ENCODE measurements at places on chromosomes 11 and 22.

GRCh38 chr11:16226245-16226644 lies 130.1 kb downstream of the SOX6 start:
- no peak for DNase-seq

DNA sequence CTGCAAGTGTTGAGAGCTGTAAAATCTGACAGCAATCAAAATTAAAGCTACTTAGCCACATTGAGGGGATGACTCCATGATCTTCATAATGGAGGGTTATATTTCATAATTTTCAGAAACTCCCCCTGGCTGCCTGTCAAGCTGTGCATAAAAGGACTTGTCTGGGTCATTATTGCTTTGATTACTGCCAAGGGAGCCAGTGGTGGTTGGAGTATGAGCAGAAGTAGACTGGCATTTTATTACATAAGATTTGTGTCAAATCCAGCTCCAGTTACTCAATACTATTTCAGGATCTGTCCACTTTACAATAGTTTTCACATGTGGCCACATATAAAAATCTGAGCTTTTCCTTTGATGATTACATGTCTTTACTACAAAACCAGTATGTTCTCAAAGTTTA lies 108.9 kb upstream of the SLC5A12 start:
- no peak for DNase-seq

GRCh38 chr11:57356268-57356667 lies 18.1 kb downstream of the P2RX3 start:
- no peak for DNase-seq

GRCh38 chr11:33689085-33689484 lies 11.5 kb downstream of the C11orf91 start:
- DNase-seq, result no peak

- DNase-seq, result no peak
Observed at GRCh38 chr11:124339396-124340141, 19.6 kb upstream of the OR8D2 start.

GRCh38 chr11:75637998-75638397 lies 30.8 kb downstream of the MAP6 start:
- DNase-seq, result no peak

DNA sequence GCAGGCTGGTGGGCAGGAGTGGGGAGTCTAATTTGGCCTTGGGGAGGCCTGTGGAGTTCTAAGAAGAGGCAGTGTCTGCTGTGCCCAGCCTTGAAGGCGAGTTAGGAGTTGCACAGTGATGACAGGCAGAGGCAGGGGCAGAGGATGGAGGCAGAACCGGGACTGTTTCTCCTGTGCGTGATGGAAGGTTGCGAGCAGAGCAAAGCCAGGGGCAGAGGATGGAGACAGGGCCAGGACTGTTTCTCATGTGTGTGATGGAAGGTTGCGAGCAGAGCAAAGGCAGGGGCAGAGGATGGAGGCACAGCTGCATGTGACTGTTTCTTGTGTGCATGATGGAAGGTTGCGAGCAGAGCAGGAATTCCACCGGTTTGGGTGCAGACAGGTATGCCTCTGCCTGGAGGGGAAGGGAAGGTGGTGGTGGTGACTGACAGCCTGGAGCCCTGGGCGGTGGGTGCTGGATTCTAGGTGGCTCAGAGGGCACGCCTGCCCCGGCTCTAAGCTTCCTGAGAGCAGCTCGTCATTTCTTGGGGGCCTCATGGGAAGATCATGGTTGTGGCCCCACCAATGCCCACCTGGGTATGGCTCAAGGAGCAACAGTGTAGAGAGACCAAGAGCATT lies 8.7 kb downstream of the B4GALNT4 start:
- DNase-seq, result no peak

DNA sequence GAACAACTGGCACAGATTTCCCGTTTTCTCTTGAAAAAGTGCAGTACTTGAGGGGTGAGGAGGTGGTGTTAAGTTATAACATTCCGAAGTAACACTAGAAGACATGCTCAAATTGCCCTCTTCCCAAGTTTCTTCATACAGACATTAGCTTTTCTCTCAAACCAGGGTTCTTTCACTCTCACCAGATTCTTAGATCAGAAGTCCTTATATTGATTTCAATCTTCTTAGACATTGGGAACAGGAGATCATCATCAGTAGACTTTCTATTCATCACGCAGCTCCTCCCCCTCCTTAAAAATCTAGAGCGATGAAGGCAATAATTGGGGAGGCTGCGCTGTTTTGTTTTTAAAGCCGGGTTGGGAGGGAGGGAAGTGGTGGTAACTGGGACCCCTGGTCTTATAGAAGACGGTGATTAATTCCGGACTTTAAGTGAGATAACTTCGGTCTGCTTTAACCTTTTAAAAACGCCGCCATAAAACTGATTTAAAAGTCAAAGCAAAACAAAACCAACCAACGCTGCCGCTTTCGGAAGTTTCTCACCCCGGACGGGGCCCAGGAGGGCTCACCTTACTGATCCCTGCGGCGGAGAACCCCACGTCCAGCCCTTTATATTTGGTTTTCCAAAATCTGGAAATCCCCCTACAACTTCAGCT lies 665 bp downstream of the USP28 start:
- no peak for DNase-seq

- no peak for DNase-seq
Observed at GRCh38 chr11:92245700-92246271, 21.2 kb downstream of the FAT3 start.

DNA sequence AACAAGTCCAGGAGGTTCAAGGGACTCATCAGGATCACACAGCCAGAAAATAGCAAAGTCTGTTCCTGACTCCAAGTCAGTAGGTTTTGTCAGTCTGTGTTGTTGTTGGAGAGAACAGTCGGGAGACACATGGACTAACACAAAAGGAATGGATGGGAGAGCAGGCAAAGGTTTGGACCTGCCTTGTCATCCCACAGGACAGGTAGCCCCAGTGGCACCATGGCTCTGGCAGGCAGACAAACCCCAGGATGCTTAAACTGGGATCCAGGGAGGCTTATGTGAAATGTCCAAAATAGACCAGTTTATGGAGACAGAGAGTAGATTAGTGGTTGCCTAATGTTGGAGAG lies 201.6 kb upstream of the NAV2 start:
- no peak for DNase-seq

GRCh38 chr11:118956094-118956846 lies at the start of gene UPK2:
Gene UPK2 (plus strand): TSS chr11:118956298. CDS start chr11:118956351, 53 bp downstream.
- DNase-seq, result peak; percentile 78

- DNase-seq, result no peak
Observed at GRCh38 chr11:125287491-125288210, 123.1 kb downstream of the PKNOX2 start.

DNA sequence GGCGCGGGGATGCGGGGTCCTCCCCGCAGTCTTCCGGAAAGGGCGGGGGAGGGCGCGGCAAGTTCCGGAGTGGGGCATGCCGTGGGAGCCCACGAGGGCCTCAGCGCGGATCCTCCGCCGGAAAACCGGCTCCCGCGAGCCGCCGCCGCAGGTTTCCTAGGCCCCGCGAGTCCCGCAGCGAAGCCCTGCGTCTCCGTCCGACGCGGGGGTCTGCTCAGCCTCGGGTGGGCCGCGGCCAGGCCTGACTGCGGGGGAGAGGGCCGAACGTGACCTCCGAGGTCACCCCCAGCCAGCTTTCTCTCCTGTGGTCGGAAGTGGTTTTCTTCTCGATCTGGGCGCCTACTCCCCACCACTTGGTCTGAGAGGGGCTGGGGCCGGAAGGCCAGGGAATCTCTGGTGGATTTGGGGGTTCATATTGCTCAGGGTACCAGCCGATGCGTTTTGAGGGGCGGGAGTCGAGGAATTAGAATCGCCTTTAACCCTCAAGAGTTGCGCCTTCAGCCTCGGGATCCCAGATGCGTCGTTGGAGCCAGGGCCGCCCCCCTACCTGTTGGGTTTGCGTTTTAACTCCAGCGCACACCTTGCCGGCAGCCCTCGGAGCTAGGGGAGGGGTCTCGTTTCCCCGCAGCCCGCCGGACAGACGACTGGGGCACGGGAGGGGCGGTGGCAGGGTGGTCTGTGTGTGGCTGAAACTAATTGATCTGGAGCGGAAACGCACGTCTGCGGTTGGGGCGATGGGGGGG lies 3.6 kb upstream of the CCND1 start:
- no peak for DNase-seq

GRCh38 chr11:57111619-57112018 lies 70.1 kb upstream of the LRRC55 start:
- no peak for DNase-seq

GRCh38 chr11:1171223-1171984 lies 13.7 kb downstream of the MUC5AC start:
- no peak for DNase-seq

GRCh38 chr11:72514331-72514730 lies 80.0 kb upstream of the CLPB start:
- DNase-seq, result no peak

DNA sequence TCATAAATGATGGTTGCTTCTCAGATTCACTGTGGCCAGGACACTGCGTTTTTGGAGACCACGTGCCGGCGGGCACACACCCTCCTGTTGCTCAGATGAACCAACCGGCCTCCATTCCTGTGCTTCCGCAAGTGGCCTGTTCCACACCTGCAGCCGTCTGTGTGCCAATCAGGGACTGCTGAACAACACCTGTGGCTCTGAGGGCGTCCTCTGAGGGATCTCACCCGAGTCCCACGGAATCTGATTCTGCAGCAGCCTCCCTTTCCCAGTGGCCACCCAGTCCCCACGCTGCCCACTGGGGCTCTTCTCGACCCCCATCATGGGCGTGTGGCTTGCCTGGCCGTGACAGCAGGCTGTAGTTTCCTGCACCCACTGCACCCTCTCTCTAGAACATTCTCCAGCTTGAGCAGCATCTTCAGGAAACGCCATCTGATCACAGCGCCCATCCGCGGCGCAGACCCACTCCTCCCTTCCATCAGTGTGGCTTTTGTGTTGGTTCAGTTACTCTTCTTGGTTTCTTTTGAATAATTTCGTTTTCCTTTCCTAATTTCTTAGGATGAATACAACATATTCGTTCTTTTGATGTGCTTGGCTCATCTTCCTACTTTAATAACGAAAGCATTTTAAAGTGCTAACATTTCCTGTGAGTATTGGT lies 100.3 kb upstream of the SLC22A12 start:
- DNase-seq, result no peak

DNA sequence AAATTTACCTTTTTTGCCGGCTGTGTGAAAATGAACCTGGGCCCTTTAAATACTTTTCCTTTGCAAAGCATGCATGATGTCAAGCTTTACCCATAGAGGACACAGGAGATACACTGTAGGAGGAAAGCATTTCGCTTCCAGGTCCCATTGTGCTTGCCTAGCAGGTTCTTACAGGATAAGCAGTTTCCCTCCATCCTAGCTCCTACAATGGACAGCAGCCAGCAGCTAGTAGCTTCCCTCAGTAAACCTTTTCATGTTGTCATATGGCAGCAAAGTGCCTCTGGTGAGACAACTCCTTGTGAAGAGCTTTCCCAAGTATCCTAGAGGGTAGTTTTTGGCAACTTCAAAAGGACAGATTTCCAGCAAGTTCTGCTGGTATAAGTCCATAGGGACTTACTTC lies 78.4 kb downstream of the RBFOX2 start:
- no peak for DNase-seq

DNA sequence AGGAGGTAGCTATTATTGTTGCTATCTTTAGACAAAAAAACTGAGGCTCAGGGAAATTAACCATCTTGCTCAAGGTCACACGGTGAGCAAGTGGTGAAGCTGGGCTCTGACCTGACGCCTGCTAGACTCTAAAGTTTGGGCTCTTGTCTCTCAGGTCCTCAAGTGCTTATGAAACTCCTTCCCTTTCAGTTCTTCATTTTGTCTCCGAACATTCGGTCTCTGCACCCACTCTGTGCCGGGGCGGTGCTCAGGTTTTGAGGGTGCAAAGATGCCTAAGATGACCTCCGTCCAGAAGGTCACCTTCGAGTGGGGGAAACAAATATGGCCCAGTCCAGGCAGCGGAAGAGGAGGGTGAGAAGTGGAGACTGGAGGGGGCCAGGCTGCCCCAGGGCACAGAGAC lies 16.0 kb downstream of the OVOL1 start:
- DNase-seq, result no peak

DNA sequence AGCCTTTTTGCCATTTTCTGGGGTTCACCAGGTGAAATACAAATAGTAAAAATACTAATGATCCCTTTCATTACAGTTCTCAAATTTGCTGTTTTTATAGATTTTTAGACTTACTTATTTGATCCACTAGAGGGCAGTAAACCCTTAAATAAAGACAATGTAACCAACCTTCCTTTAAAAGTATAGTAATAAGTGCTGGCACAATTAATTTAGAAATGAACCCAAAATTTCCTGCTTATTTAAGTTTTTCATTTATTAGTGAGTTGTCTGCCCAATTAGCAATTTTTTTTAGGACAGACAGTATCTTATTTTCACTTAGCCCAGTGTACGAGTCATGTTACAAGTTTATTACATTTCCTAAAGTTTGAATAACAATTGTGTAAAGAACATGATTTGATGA lies 4.7 kb downstream of the DDIAS start:
- no peak for DNase-seq

DNA sequence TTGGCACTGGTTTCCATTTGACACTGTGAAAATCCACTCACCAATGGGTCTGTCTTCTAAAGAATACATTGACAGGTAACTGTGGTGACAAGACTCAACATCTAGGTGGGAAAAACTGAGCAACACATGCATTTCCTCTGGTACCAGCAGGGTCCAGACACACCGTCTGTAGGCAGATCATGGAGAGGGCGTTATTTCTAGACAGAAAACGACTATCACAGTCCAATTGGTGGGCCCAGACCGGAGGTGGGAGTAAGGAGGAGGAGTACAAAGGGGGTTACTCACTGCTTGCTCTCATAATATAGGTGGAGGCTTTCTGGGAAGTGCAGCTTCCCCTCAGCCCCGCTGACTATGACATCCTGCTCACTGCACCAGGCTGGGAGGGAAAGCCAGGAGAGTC lies 9.9 kb downstream of the OVCH2 start:
- DNase-seq, result no peak

Data from neuronal stem cell (in vitro differentiated cells).